ENCODE measurements at places on chromosomes 2 and 18.

DNA sequence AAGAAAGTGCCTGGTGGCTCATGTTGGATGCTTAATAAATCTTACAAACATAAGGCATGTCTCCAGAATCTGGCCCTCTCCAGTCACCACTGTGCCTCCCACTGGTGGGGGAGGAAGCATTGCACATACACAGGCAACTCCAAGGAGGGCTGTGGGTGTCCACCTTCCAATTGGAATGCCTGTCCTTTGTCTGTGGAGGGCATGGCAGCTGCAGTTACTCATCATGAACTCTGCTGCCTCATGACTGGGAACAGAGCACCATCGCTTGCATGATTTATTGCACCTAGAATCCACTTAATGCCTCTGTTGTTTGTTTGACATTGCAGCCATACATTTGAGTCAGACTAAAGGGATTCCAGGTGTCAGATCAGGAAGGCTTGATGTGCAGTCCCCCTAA lies 278.9 kb downstream of the PRKCE start:
- DNase-seq, result no peak

DNA sequence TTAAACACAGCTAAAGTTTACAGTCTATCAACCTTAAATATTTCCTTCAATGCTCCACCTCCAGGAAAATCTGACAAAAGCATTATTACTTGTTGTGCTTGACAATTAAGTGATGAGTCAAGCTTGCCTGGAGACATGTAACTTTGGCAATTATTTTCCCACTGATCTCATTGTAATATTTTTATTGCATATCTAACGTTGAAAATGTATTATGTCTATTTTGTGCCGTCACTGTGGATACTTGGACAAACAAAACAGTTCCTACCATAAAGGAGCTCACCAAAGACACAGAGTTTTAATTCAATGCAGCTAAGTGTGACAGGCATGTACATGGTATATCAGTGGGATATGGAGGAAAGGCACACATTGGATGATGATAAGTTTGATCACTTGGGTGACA lies 24.7 kb downstream of the RNF103 start:
- peak; percentile 44 for DNase-seq

GRCh38 chr2:216316743-216317142 lies 55.5 kb downstream of the MARCHF4 start:
- no peak for DNase-seq

DNA sequence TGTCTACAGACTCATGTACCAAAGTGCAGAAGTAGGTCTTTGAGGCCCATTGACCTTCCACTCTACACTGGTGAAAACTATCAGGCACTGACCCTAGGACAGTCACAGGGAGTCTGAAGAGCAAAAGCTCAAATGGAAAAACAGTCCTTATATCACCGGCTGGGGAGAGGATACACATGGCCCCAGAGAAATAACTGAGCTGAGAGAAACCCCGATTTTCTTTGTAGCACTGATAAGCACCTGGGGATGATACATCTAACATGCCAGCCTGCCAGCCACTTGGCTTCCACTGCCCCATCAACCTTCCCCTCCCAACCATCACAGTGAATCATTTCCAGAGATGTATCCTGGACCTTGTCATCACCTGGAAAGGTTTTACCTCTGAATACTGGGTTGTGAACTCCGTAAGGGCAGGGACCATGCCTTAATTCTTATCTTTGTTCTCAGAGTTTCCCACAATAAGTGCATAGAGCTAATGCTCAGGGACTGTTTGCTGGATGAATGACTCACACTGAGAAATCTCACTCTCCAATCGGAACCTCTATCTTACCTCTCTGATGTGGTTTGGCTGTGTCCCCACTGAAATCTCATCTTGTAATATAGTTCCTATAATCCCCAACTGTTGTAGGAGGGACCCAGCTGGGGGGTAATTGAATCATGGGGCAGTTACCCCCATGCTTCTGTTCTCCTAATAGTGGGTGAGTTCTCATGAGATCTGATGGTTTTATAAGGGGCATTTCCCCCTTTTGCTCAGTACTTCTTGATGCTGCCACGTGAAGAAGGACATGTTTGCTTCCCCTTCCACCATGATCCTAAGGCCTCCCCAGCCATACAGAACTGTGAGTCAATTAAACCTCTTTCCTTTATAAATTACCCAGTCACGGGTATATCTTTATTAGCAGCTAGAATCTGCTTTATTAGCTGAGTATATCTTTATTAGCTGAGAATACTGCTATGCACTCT lies 37.1 kb downstream of the EVA1A start:
- DNase-seq, result peak; percentile 50

DNA sequence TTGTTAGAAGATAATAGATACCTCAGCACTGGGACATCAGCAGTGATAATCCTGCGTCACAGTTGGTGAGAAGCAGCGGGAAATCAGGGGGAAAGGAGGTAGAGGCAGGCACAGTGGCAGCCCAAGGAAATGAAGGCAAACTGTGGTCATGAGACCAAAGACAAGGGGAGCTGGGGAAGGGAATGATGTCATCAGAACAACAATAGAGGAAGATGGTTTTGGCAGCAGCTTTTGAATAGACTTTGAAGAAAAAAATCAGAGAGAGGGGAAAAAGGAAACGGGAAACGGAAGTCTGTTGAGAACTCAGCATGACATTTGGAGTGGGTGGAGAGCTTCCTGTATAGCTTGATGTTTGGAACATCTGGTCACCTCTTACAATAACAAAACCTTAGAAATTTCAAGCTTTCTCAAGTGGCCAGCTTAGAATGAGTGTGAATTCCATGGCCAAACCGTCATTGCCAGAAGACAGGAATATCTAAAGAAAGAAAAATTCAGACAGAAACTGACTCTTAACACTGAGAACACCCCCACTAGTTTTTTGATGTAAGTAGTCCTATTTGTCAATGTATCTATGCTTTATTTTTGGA lies 18.4 kb upstream of the YES1 start:
- peak; percentile 51 for DNase-seq

- peak; percentile 78 for DNase-seq
These were observed 287.4 kb downstream of the PRKCE start for GRCh38 chr2:45938649-45939511.

GRCh38 chr2:51103205-51103604 lies 71.3 kb upstream of the NRXN1 start:
- peak; percentile 20 for DNase-seq

GRCh38 chr2:18132697-18133096 lies 254.2 kb downstream of the KCNS3 start:
- DNase-seq, result no peak

DNA sequence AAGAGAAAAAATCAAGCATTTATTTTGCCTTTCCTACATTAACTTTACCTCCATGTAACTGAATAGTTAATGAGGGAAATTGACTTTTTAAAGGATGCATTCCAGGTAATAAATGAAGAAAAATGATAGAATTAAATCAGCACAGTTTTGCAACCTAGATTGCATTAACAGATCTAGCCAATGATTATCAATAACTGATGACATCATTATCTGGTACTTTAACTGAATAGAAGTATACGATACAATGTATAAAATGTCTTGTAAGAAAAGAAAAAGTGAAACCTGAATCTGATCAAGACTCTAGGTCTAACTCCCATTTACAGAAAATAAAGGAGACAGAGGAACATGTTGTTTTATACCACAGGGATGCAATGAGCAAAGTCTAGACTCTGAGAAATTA lies 126.0 kb upstream of the XPO1 start:
- no peak for DNase-seq
